Hematopoietic multipotent progenitor cell treated with erythropoietin and hydrocortisone succinate and interleukin-3 and kit ligand, for 6 days (in vitro differentiated cells): ENCODE measurements at places on chromosomes 16 and 17.
A peak's percentile ranks its signal among the peaks of the same experiment; 100 is the strongest.

GRCh38 chr16:78805556-78805955 is 706.1 kb downstream of the WWOX start:
- DNase-seq, result no peak

DNA sequence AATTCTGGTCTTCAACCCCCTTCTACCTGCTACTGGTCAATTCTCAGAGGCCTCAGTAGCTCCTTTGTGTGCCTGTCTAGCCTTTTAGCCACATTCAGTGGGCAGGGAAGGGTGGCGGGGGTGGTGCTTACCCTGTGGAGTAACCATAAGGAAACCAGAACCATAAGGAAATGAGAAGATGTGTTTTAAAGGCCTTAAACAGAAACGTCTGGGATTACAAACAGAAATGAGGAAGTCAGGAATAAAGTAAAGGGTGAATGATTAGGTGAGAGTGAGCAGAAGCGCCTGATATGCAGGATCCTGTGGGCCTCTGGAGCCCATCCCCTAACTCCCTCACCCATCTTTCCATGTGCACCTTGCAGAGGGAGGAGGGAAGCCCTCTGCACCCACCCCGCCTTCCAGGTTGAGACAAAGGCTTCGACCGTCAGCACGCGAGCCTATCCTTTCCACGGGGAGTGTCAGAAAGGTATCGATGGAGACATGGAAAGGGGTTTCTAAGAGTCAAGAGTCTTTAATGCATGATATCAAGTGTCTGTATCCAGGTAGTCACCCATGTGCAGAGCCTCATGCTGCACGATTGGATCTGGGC is 20.4 kb downstream of the KIAA0513 start:
- DNase-seq, result no peak

GRCh38 chr17:63681530-63681929 is 18.4 kb downstream of the LIMD2 start:
- DNase-seq, result no peak

DNA sequence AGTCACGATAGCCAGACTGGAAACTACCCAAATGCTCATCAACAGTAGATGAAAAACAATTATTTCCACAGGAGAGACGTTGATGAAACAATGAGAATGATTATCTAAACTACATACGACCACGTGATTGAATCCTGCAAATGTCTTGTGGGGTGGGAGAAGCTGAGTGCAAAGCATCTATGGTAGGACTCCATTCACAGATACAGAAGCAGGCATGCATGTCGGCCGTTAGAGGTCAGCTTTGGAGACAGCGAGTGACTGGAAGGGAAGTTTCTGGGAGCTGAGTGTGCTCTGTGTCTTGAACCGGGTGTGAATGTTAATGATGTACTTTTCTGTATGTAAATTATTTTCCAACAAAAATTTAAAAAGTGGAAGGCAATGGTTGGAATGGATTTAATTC is 71.5 kb upstream of the DNAJA2 start:
- DNase-seq, result peak; percentile 39

GRCh38 chr17:16391451-16391850 is 10.6 kb downstream of the UBB start:
- no peak for DNase-seq

DNA sequence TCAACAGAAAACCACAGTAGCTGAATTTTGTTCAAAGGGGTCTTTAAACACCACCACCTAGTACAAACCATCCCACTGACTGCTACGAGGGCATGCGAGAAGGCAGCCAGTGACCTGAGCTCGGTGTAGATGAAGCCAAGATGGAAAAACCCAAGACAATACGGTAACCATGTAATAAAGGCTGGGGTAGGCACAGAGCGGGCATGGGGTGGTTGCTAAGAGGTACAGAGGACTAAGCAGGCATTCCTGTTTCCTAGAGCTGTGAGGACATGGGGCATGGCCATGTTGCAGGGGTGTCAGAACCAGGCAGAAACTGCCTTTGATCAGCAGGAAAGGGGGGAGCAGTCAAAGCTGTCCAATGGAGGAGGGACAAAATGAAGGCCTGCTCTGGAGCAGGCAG is 52.1 kb downstream of the NDEL1 start:
- no peak for DNase-seq

- DNase-seq, result peak; percentile 92
Observed at GRCh38 chr17:56977673-56978395, at the start of gene SCPEP1. TSS of gene SCPEP1 (plus strand) at chr17:56978131. CDS start at chr17:56978160, 29 bp downstream.

DNA sequence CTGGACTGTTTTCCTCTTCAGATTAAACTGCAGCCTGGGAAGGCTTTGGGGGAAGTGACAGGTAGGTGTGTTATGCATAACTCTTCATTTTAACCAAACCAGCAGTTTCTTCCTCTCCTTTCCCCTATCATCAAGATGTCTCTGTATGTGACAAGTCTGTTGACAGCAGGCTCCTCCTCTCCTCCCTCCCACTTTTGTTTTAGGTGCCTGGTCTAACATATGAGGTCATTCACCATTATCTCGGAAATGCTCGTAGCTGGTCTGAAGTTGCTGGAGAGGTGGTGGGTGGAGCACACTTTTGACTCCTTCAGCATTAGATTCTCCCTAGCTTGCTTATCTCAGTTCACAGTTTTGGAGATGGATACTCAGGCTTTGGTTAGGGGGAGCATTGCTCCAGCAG is 571.0 kb upstream of the EEF2KMT start:
- DNase-seq, result no peak

- DNase-seq, result no peak
Observed at GRCh38 chr16:86089991-86090390, 191.0 kb downstream of the IRF8 start.

DNA sequence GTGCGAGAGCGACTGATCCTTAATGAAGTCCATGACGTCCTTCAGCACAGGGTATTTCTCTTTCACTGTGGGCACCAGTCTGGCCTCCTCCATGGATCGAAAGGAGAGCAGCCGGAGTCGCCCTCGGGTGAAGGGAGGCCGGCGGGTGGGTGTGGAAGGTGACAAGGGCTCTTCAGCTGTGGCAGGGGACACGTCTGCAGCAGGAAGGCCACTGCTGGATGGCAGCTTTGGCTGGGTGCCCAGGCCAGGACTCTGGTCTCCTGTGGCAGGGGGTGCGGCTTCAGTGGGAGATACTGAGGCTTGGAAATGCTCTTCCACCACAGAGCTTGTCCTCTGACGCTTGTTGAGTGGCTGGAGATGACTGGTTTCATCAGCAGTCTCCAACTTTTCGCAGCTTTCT is 78.5 kb downstream of the ZZEF1 start:
- no peak for DNase-seq

DNA sequence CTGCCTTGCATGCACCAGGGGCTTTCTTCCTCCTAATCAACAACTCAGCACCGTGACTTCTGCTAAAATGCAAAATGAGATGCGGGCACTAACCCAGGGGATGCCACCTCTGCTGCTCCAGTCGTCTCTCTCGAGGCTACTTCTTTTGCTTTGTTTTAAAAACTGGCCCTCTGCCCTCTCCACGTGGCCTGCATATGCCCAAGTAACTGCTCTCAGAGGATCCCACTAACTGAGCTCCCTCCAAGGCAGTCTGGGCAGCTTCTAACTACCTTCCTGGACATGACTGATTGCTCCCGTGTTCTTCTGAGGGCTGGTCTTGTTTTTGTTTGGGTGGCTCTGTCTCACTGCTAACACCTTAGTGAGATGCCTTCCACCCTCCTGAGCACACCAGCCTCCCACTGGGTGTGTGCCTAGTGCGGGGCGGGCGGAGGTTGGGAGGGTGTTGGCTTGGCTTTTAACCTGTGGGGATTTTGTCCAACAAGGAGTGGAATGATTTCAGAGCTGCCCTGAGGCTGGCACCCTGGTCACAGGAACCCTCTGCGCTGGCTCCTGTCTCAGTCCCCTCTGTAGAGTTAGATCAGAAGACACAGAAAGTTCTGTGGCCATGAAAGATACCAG is 8.9 kb upstream of the LGALS9 start:
- no peak for DNase-seq

DNA sequence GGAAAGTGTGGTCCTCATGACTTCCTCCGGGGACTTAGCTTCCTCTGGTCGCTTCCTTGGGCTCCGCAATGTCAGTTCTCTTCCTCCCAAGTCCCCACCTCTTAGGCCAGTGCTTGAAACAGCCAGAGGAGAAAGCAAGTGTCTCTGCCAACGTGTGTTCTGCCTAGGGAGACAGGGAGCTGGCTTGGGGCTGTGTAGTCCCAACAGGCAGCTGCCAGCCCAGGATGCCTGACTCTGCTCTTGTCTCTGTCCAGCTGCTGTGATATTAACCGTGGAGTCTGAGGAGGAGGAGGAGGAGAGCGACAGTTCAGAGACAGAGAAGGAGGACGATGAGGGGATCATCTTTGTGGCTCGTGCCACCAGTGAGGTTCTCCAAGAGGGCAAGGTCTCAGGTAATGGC is 13.5 kb upstream of the PLEKHG4 start:
- no peak for DNase-seq

DNA sequence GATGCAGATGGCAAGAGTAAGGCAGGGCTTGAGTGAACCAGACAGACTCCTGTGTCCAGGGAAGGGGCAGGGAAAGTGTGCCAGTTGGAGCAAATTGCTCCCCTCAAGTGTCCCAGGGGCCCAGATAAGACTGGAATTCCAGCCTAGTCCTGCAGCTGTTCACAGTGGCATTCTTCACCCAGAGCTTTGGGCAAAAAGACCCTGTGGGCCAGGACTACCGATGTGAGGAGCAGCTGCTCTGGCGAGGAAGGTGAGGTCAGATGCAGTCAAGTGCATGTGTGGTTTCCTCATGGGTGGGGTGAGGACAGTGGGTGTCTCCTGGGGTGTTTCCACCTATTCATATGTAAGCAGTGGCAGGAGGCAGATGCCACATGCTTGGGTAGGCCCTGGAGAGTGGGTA is 14.3 kb downstream of the NEUROD2 start:
- DNase-seq, result no peak

DNA sequence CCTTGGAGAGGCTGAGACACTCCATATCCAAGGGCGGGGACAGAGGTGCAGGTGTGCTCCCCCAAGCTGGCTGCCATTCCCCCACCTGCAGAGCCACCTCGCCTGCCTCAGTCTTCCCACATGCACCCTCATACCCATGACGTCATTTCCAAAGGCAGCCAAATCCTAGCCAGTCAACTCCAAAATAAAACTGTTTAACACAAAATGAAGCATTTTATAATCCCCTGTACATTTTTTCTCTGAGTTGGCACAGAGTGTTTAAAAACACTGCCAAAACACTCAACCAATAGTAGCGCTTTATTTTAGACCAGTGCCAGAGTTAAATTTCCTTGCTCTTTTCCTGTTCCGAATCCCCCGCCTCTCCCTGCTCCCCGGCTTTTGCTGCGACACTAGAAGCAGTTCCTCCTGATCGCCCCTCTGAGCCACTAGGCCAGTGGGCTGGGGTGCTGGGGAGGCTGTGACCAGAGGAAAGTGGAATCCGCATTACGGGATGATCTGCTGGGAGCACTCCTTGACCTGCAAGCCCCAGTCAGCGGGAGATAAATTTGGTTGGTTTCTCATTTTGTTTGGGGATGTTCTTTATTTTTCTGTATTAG is 139.5 kb downstream of the ZNF423 start:
- DNase-seq, result no peak

DNA sequence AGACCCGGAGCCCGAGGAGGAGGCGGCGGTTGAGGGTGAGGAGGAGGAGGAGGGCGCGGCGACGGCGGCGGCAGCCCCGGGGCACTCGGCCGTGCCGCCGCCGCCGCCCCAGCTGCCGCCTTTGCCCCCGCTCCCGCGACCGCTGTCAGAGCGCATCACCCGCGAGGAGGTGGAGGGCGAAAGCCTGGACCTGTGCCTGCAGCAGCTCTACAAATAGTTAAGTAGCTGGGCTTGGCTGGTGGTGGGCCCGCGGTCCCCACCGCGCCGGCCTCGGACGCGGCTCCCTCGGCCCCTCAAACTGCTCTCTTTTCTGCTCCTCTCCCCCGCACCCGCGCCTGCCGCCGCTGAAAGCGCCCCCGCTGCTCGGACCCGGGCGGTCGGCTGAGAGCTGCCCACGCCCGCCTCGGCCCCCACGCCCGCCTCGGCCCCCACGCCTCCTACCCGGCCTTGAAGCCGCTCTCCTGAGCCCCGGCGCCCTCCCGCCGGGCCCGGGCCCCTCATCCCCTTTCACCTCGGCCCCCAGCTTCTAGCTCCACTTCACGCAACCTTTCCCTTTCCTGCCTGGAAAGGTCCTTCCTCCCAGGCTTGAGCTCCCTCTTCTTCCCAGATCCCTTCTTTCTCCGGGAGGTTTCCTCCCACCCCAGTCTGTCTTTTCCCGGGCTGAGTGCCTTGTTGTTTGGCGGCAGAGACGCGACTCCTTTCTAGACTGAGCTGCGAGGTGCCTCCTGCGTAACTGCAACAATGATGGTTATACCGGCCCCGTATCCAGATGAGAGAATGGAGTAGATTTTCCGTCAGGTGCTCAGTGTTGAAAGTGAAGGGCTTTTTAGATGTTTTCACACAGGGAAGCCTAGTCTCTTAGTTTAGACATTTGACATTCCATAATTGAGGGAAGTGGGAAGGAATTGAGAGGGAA is 850 bp downstream of the PPM1E start:
- peak; percentile 15 for DNase-seq

DNA sequence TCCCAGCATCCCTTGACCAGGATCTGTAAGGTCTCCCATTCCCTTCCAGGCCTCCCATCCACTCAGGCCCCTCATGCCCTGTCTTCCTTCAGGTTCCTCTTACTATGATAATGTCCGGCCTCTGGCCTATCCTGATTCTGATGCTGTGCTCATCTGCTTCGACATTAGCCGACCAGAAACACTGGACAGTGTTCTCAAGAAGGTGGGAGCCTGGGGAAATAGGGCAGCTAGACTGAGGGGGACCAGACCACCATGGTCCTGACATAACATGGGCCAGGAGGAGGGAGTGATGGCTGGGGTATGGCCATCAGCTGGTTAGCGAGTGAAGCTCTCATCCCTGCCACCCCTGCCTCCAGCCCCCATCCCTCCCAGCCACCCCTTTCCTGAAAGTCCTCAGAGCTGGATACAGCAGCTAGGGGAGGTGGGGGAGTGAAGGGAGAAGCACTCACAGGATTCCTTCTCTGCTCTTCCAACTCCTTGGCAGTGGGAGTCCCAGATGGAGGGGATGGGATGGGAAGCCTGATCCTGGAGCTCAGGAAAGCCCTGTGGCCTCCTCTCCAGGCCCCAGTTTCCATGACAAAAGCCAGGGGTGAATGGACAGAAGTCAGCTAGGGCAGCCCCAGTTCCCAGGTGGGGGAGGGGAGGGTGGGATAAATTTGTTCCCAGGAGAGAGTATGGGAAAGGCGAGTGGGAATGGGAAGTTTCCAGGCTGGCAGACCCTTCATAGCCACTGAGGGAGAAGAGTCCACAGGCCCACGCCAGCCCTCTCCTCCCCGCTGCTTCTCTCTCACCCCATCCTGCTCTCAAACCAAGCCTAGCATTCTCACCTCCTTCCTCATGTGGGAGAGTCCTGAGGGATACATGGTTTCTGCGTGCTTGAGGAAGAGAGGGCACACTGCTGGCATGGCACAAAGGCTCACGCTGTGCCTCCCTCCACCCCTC is 2.3 kb downstream of the RND2 start:
- no peak for DNase-seq

- no peak for DNase-seq
Observed at GRCh38 chr17:77353684-77354419, 213.1 kb downstream of the SEC14L1 start.

- peak; percentile 10 for DNase-seq
Observed at GRCh38 chr17:4771519-4772234, at the start of gene TM4SF5. TSS of gene TM4SF5 (plus strand) at chr17:4771886. CDS start at chr17:4771923, 37 bp downstream.

DNA sequence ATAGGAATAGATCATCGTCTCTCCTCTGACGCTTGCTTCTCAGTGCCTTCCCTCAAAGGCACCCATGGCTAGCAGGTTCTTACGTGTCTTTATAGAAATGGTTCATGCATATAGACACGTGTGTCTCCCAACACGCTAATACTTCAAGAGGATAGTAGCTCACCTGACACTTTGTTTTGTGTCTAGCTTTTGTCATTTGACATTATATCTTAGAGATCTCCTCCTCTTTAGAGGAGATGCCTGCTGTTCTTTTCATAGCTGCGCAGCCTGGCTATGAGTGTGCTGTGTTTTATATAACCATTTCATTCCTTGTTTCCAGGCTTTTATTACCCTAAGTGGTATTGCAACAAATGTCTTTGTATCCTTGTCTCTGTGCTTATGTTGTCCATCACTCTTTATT is 411.7 kb downstream of the CPPED1 start:
- no peak for DNase-seq
